ENCODE measurements at places on chromosomes 12 and 14.

DNA sequence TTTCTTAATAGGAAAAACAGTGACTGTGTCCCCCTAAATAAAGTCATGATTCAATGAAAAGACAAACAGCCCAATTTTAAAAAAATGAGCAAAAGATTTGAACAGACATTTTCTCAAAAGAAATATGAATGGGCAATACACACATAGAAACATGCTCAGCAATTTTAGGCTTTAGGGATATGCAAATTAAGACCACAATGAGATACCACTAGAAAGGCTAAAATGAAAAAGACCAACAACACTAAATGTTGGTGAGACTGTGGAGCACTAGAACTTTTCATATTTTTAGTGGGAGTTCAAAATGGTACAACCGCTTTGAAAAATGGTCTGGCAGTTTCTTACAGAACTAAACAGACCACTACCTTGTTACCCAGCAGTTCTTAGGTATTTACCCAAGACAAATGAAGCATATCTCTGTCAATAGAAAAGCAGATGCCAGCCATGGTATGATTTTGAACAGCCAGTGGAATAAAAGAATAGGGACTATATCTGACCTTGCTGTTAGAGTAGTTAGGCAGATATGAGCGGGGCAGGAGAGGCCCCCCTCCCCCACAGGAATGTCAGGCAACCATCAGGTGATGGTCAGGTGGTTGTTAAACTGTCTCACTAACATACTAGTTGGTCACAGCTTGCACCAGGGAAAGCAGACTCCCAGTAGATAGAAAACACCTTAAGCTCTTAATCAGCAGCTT is 108.8 kb downstream of the PRKCH start:
- no peak for DNase-seq

DNA sequence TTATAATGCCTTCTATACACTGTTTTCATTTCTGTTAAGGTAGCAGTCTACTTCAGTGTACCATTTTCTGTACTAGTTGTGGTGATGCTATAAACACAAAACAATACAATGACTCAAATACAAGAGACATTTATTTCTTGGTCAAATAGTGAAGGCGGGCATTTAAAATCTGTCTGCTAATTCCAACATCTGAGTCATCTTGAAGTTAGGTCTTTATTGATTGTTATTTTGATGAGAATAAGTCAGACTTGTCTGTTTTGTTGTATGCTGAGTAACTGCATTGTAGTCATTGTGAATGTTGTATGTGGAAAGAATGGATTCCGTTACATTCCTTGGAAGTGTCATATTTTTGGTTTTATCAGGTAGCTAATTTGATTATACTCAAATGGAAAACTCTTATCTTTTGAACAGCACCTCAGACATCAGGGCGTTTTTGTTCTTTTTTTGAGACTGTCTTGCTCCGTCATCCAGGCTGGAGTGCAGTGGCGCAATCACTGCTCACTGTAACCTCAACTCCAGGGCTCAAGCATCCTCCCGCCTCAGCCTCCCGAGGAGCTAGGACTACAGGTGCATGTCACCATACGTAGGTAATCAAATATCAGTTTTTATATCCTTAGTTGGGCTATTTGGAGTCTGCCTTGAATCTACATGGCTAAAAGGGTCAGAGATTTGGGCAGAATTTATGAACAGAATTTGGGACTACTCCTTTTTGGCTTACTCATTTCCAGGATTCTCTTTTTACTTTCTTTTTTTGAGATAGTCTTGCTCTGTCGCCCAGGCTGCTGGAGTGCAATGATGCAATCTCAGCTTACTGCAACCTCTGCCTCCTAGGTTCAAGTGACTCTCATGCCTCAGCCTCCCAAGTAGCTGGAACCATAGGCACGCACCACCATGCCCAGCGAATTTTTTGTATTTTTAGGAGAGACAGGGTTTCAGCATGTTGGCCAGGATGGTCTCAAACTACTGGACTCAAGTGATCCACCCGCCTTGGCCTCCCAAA is 56.8 kb downstream of the PAPLN start:
- DNase-seq: no peak

DNA sequence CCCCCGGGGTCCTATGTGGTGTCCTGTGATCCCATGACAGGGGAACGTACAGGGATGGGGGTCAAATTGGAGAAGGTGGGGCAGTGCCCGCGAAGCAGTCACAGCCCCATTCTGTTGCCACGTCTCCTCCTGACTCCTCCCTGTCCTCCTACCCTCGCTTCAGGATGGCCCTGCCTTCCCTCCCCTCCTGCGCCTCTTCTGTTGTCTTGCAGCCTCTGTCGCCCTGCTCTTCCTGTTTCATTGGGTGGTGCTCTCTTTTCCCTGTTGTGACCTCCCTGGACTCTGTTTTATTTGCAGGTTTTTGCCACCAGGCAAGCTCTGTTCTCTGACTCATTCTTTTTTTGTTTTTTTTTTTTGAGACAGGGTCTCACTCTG is 18.7 kb downstream of the CABP1 start:
- no peak for DNase-seq

DNA sequence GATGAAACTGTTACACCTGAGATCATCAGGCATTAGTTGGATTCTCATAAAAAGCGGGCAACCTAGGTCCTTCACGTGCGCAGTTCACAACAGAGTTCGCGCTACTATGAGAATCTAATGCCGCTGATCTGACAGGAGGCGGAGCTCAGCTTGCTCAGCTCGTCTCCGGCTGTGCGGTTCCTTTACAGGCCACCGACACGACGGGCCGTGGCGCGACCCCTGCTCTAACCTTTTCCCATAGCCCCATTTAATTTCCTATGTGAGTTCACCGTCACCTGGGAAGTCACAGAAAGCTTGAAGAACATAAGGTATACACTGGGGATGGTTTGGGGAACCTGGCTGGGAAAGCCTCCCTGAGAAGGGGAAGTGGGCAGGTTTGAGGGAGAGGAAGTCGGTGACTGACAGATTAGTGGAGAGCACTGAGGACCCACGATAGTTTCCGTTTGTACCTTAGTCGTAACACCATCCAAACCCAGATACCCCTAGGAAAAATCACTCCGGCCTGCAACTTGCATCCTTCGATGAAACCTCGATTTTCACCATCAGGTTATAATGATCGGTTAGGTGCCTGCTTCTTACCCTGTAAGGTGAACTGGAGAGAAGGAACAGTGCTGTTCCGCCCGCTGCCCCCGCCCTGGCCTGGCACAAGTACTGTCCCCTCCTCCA is 2.8 kb upstream of the AAAS start:
- DNase-seq: peak; percentile 43

DNA sequence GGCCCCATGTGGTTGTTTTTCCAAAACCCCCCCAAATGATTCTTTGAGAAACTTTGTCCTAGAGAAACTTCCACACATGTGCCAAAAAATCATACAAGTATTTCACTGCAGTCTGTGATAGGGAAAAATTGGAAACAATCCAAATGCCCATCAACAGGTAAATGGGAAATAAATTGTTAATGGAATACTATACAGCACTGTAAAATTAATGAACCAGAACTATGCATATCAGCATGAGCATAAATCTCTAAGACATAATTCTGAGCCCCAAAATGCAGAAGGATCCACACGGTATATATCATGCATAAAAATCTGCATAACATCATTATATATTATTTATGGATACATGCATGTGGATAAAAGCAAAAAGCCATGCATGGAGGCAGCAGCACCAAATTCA is 5.3 kb upstream of the FICD start:
- DNase-seq: no peak

- no peak for DNase-seq
Measured at GRCh38 chr12:87047691-87048090, 791.5 kb upstream of the MGAT4C start.

GRCh38 chr12:108425238-108425795 is 86.2 kb upstream of the CMKLR1 start:
- DNase-seq: peak; percentile 18

DNA sequence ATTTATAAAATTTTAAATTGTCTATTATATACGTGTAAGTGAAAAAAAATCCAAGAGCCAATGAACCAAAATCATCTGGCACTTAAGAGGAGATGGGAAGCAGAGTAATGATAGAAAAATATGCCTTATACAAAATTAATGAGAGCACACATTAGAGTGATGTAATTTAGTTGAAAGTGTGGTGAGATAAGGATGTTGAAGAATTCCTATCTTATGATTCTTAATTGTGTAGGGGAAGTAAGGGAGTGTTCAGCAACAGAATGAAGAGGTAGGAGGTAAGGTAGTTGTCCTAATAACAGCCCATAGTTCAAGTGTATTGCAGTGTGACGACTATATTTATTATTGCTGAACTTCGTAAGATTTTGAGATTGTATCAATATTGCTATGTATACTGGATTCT is 843.4 kb upstream of the FLRT2 start:
- no peak for DNase-seq

GRCh38 chr12:113582521-113583218 is 111.0 kb upstream of the LHX5 start:
- DNase-seq: no peak

DNA sequence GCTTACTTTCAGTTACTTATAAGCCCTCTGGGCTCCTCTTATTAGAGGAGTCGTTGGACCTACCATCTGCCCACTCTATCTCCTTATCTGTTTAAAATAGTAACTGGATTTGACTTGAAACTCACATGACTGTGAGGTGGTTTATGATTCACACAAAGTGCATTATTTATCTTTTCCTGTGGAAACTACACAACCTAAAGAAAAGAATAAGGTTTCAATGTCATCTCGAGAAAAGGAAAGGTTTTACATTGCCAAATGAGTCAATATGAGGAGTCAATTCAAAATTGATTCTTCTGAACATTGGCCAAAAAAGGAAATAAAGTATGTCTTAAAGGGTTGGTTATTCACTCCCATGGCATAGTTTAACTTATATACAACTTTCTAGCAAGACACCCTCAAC is 225.0 kb upstream of the G2E3 start:
- DNase-seq: no peak

DNA sequence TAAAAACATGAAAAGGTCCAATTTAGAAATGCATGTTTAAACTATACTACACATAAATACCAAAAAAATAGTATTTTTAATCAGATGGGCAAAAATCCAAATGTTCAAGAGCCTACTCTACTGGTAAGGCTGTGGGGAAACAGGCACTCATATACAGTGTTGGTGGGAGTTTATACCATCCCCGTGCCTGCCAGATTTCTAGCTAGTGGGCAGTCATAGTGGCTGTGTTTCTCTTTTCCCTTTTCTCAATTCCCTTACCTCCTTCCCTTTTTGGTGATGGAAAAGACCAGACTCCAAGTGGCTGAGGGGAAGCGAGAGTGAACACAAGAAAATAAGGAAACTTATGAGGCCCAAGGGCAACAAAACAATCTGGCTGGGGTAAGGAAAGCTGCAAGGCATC is 14.7 kb downstream of the ZNF641 start:
- DNase-seq: no peak

GRCh38 chr14:71661441-71661840 is 270.8 kb upstream of the RGS6 start:
- no peak for DNase-seq

DNA sequence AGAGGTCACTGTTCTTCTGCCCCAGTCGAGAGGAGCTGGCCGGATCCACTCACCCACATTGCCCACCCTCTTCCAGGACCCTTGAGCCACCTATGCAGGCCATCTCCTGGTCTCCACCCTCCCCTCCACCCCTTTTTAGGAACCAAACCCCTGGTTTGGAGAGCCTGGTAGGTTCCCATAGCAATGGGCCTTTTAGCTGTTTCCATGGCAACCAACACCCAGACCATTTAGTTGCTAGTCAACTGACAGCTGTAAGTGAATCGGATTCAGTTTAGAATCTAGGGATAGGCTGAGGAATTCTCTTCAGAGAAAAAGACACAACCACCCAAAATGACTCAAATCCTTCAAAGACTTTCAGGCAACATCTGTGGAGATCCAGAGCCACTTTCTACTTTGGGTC is 16.5 kb downstream of the NPC2 start:
- no peak for DNase-seq

DNA sequence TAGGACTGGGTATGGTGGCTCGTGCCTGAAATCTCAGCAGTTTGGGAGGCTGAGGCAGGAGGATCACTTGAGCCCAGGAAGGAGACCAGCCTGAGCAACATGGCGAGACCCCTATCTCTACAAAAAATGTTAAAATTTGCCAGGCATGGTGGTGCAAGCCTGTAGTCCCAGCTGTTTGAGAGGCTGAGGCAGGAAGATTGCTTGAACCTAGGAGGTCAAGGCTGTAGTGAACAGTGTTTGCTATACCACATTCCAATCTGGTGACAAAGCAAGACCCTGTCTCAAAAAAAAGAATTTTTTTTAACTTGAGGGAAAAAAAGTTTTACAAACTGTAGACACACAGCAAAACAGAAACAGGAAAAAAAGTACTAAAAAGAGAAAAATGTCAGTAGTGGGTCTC is 2.3 kb upstream of the MAP3K9 start:
- no peak for DNase-seq

- DNase-seq: no peak
Measured at GRCh38 chr12:123614531-123614930, 12.6 kb downstream of the DDX55 start.

DNA sequence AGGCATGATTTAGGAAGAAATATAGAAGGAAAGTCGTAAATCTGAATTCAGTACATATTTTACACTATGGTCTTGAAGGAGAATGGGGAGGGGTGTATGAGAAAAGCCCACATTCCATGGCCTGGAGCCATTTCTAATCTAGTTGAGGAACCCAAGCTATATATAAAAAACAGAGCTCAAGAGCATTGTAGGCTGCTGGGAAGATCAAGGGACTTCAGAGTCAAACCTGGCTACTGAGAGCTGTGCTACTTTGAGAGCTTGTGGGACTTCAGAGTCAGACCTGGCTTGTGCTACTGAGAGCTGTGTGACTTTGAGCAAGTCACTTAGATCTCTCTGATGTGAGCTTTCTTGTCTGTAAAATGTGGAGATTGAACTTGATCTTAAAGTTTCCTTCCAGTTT is 58.7 kb downstream of the TBK1 start:
- DNase-seq: no peak

DNA sequence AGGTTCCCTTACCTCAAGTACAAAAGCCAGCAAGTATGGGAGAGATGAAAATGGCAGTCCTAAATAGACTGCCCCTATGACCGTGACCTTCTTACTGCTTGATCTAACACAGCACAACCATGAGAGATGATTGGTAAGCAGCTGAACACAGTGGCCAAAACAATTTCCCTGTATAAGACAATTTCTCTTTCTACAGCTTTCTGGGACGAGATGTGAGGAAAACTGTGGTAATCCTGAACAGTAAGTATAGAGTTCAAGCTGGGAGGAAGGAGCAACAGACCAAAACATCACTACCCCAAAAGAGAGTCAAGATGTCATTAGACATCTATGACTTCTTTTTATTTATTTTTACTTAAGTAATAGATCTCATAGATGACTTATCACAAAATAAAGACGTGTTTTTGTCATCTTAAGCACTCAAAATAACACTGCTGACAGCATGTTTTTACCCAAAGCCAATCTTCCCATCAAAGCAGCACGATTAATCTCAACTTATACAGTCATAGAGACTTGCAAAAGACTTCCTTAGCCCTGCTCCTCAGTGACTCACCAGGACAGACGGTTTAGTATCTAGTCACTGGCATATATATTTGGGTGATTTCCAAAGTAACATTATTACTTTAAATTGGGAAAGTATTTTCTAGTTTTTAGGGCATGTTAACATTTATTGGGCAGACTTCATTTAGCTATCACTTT is 3.7 kb downstream of the TMEM52B start:
- no peak for DNase-seq
